ENCODE measurements at places on chromosomes 13 and 19.

DNA sequence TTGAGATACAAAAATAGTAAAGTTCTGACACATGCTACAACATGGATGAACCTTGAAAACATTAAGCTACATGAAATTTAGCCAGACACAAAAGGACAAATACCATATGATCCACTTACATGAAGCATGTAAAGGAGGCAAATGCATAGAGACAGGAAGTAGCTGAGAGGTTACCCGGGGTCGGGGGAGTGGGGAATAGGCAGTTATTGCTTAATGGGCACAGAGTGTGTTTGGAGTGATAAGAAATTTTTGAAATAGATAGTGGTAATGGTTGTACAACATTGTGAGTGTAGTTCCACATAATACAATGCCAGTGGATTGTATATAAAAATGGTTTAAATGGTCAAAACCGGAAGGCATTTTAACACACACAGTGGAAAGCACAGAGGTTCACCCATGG lies 4.3 kb downstream of the N4BP2L1 start:
- no peak for DNase-seq

DNA sequence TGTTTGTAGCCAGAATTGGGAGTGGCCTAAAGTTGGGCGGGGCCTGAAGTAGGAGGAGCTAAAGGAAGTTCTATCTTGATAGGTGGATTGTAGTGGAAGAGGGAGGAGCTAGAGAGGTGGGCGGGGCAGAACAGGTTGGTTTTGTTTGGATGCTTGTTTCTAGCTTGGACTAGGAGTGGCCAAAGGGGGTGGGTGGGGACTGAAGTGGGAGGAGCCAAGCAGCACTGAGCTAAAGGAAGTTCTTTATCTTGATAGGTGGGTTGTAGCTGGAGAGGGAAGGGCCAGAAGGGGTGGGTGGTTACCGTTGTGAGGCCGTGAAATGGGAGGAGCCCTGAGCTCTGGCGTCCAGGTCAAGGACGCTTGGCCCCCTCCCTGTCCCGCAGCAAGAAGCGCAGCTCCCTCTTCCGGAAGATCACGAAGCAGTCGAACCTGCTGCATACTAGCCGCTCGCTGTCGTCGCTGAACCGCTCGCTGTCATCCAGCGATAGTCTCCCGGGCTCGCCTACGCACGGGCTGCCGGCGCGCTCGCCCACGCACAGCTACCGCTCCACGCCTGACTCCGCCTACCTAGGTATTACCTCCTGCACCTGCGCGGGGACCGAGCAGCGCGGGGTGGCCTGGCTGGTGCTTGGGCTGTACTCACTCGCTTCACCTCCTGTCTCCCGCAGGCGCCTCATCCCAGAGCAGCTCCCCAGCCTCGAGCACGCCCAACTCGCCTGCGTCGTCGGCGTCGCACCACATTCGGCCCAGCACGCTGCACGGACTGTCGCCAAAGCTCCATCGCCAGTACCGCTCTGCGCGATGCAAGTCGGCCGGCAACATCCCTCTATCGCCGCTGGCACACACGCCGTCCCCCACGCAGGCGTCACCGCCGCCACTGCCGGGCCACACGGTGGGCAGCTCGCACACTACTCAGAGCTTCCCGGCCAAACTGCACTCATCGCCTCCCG lies 8.0 kb downstream of the DNASE2 start:
- DNase-seq = no peak

DNA sequence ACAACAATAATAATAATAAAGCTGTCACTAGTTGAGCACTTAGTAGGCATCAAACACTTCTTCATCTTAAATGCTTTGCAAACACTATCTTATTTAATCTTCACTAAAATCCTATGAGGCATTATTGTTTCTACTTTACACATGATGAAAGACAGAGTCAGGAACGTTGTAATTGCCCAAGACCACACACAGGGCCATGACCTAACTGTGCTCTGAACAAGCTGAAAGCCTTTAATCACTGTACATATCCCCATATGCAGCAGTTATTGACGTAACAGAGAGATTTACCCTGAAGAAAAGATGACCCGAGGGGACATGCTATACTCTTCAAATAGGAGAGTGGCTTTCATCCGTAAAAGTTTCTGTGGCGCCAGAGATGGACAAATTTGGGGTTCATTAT lies 53.0 kb downstream of the SACS start:
- no peak for DNase-seq

- no peak for DNase-seq
These were observed 19.9 kb downstream of the KCTD4 start for GRCh38 chr13:45180713-45181601.

DNA sequence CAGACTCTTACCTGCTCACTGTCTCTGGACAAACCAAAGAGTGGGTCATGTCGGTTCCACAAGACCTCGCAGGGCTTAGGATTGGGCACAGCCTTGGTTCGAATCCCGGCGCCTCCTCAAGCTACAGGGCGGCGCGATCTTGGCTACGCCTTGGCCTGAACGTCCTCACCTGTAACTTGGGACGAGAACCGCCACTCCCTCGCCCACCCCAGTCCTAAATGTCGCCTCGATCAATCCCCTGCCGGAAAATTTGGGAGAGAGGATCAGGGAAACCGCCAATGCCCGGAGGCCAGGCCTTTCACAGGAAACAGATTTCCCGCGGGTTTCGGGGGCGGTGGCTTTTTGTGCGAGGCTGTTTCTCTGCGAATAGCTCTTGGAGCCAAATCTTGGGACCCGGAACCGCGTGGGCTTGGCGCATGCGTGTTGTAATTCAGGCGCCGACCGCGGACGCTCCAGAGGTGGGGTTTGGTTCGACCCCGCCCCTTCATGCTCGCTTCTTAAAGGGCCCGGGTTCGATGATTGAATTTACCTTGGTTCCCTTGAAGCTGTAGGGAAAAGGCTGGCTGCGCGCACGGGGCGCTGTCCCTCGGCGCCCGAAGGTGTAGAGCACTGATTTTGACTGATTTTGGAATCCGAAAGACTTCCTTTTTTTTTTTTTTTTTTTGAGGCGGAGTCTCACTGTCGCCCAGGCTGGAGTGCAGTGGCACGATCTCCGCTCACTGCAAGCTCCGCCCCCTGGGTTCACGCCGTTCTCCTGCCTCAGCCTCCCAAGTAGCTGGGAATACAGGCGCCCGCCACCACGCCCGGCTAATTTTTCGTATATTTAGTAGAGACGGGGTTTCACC lies at the start of gene NR2C2AP:
Gene NR2C2AP (minus strand): TSS at position 403 of the 845 bp plus-strand sequence. CDS start 354 bp downstream, at position 49.
- DNase-seq = peak; percentile 87

- no peak for DNase-seq
These were observed 470.6 kb upstream of the TSHZ3 start for GRCh38 chr19:31819837-31820236.

DNA sequence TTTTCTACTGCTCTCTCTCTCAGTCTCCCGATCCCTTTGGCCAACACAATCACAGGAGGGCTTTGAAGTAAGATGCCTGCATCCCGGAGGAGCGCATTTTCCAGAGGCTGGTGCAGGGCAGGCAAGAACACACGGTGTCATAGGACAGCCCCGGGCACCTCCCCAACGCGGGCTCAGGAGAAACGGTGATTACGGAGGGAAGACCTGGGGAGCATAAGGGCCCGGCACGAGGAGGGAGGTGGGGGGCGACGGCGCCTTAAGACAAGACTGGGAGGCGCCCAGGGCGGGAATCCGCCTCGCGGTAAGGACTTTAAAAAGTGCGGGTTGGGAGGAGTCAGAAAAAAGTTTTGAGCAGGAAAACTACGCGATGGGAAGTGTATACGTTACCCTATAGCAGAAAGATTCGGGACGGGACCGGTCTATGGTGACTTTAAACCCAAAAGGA lies 18.7 kb upstream of the ZNF888 start:
- peak; percentile 32 for DNase-seq

- no peak for DNase-seq
These were observed 21.7 kb upstream of the TFDP1 start for GRCh38 chr13:113562844-113563243.

GRCh38 chr13:107736731-107737130 lies 478.6 kb downstream of the LIG4 start:
- no peak for DNase-seq

- no peak for DNase-seq
These were observed 5.1 kb upstream of the SPACA6 start for GRCh38 chr19:51687791-51688670.

DNA sequence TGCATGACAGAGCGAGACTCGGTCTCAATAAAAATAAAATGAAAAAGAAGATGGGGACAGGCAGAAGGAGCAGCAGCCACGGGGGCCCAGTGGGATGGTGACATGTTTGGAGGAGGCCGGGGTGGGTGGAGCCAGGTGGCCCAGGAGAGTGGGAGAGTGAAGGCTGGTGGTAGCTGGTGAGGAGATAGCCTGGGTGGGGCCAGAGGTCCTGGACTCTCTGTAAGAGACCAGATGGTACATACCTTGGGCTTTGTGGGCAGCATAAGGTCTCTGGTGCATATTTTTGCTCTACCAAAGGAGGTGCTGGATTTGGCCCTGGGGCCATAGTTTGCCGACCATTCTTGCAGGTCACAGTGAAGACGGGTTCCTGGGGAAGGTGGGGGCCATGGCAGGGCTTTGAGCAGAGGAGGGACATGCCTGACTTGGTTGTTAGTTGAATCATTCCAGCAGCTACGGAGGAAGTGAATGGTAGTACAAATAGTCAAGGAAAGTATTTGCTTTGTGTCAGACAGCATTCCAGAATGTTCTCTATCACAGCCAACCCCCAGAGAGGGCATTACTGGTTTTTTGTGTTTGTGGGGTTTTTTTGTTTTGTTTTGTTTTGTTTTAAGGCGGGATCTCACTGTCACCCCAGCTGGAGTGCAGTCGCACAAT lies 69.1 kb downstream of the ARHGEF18 start:
- DNase-seq = no peak

DNA sequence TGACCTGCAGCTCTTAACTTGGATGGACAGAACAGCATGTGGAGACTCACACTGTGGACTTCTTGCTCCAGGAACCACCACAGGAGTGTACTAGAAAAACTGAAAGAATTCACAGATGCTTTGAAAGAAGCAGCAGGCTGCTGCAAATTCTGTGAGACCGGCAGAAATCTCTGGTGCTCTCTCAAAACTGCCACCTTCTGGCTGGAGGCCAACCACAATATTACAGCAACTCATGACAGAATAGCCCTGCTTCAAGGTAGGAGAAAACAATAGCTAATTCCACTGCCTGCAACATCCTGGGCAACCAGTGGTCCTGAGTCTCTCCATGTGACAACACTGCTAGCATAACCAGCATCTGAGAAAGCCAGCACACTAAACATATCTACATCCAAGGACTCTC lies 26.9 kb downstream of the CDK8 start:
- DNase-seq = no peak

DNA sequence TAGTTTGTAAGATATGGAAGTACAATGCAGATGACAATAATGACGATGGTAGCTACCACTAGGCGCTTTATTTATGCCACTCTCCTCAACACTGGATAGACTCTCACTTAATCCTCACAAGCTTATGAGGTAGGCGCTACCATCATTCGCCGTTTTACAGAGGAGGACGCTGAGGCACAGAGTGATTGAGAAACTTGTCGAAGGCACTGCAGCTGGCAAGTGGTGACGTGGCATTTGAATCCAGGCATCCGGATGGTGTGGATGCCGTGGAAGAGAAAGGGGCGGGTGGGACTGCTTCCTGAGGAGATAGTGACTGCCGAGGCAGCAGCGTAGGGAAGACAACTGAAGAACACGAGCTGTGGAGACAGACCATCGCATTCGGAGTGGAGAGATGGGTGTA lies 1.3 kb upstream of the RPS9 start:
- no peak for DNase-seq

- peak; percentile 22 for DNase-seq
These were observed 57.1 kb downstream of the ALOX5AP start for GRCh38 chr13:30792285-30793000.

DNA sequence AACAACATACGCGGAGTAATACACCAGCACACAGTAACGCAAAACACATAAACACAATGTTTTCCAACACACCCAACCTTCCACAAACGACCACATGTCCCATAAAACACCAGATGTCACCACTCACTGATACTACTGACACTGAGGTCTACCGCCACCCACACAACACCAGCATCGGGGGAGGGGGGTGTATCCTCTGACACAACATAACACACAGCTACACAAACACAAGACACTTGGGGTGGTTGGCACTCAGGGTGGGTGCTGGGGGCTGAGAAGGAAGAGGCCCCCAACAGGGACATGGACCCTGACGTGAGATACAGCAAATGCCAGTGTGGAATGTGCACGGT lies 1.5 kb upstream of the KCNN4 start:
- no peak for DNase-seq

GRCh38 chr13:63541336-63541735 lies 2125.7 kb upstream of the PCDH20 start:
- DNase-seq = no peak

DNA sequence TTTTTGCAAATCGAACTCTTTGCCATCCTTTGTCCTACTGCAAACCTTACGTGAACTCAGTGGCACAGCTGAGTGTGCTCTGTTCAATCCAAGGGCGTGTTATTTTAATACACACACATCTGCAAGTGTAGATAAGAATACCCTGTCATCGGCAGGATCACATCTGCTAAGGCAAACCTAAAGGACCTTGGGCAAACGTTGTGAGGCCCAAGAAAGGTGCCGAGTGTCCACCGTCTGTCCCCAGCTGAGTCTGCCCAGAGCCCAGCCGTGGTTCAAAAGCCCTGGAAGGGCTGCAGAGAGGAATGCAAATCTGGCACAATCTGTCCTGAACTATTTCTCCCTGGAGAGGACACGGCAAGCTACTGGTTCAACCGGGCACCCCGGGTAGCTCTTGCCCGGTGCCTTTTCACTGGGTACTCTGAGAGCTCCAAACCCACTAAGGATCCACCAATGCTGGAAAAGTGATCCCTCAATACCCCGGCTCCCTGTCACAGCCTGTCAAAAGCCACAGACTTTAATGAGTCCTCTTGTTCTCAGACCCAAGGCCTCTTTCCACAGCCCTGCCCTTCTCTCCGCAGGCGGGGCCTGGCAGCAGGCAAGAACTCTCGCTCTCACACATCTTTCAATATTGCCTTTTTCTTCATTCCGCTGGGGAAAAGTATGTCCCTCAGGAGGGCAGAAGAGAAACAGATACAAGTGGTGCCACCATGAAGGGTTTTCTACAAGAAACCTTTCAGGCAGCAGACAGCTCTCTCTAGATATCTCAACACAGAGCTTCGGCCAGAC lies 17.0 kb downstream of the SLC7A1 start:
- no peak for DNase-seq

- no peak for DNase-seq
These were observed 54.5 kb downstream of the TSSK6 start for GRCh38 chr19:19460761-19461265.

GRCh38 chr13:35216131-35216530 lies 260.4 kb downstream of the MAB21L1 start:
- no peak for DNase-seq

- DNase-seq = no peak
These were observed 10.5 kb upstream of the LTBP4 start for GRCh38 chr19:40590464-40591265.

GRCh38 chr13:104571161-104571892 lies 1505.1 kb upstream of the SLC10A2 start:
- DNase-seq = peak; percentile 58
